NCI-H748 treated with DMSO at 0.1 percent for 48 hours (cell line): ENCODE measurements at places on chromosomes 12 and 14.
A peak's percentile ranks its signal among the peaks of the same experiment; 100 is the strongest.

GRCh38 chr14:101480022-101480746 is 81.1 kb upstream of the DIO3 start:
- DNase-seq, result no peak

DNA sequence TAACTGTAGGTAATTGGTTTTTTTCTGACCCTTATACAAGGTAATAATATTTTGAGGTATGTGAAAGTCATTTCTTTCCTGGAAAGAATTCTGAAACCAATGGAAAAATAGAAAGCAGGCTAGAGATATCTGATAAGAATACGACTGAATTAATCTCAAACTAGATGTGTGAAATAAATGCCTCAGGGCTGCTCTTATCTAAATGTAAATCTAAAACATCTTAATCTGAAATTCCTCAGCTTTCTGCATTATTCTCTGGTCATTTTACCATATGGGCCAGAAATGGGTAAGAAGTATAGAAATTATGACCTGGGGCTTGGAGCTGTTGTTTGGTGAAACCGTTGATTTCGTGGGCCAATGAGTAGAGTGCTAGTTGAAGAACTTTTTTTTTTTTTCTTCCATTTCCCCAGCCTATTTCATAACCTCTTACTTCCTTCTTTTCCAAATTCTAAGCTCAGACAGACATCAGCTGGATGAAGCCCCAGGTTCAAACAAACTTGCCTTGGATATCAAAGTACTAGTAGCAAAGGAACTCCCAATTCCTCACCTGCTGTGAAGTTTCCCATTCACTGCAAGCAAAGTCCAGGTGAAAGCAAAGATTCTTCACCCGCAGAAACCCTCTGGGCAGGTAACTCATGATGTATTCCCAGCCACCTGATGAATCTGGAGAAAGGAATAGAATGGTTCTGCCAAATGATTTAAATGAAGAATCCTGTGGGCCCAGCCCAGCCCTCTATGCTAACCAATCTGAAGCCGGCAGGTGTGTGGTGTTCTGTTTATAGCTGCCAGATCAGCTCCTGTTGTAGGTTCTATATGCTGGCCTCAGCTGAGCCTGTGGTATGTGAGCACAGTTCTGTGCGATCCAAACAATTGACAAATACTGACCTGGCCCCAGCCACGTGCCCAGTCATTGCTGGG is 9.7 kb upstream of the FOS start:
- no peak for DNase-seq

GRCh38 chr14:43532825-43533416 is 974.2 kb downstream of the FSCB start:
- DNase-seq, result no peak

DNA sequence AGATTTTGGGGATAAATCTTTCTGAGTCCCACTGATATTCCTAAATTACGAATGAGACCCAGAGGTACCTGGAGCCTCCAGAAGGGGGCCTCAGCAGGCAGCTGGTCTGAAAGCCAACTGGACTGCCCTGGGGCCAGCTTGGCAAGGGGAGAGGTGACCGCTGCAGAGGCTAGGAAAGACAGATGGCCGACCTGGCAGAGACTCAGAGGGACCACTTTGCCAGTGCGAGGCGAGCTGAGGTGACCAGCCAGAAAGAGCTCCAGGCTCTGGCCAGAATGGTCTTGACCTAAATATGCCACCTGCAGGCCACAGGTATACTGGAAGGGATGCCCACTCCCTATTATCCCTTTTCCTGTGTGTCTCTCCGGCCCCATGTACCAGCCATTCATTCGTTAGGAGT is 256.8 kb upstream of the GARIN6 start:
- DNase-seq, result no peak

GRCh38 chr12:114827461-114827860 is 143.5 kb upstream of the TBX3 start:
- no peak for DNase-seq

DNA sequence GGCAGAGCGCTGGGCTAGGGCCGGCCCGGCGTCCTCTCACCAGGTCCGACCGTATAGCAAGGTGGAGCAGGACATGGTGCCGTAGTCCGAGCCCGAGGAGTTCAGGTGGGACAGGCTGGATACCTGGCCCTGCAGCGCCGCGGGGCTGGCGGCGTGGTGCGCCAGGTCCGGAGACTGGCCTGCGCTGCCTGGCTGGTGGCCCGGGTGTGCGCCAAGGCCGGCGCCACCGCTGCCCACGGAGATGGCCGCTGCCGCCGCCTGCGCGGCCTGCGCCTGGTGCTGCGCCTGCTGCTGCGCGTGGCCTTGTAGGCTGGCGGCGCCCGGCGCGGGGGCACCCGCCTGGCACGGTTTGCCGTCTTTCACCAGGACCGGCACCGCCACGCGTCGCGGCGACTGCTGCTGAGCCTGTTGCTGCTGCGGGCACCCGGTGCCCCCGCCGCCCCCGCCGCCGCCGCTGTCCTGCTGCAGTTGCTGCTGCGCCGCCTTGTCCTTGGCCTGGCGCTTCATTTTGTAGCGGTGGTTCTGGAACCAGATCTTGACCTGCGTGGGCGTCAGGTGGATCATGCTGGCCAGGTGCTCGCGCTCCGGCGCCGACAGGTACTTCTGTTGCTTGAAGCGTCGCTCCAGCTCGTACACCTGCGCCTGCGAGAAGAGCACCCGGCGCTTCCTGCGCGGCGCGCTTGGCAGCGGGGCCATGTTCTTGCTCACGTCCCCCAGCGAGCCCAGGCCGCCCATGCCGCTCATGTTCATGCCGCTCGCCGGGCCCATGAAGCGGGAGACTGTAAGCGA is 2.6 kb downstream of the NKX2-1 start:
- DNase-seq, result no peak

DNA sequence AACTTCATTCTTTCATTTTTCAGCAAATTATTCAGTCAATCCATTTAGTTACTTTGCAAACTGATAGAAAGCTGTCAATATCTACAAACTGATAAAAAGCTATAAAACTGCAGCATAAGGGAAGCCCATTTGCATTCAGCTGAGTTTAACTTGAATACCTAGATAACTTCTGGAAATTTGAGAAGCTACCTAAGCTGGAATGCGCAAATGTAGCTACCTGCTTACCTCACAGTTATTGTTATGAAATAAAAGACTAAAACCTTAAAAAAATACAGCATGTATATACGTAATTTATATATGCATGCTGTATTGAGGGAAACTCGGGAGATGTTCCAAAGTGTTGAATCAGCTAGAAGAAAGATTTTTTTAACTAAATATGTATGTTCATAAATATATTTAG is 94.4 kb downstream of the SYT1 start:
- DNase-seq, result no peak

DNA sequence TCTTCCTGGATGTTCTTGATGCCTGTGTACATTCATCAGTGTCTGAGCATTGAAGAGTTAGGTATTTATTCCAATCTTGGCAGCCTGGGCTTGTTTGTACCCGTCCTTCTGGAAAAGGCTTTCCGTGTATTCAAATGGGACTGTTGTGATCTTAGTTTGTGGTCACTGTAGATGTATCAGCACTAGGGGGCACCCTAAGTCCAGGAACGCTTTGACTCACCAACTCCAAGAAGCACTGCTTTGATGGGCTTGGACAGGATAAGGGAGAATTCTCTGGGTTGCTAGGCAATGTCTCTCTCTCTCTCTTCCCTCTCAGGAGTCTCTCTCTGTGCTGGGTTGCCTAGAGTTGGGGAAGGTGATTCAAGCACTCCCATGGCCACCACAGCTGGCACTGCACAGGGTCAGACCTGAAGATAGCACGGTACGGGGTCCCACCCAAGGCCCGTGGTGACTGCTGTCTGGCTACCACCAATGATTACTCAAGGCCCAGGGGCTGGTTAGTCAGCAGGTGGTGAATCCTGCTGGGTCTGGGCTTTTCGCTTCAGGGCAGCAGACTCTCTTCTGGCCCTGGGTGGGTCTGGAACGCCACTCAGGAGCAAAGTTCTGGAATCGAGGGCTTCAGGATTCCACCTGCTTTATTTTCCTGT is 211.1 kb upstream of the RGS6 start:
- peak; percentile 37 for DNase-seq

GRCh38 chr12:104643819-104644669 is 187.3 kb downstream of the CHST11 start:
- DNase-seq, result peak; percentile 23

- no peak for DNase-seq
These were observed 214.2 kb downstream of the PPM1H start for GRCh38 chr12:62720661-62721330.

DNA sequence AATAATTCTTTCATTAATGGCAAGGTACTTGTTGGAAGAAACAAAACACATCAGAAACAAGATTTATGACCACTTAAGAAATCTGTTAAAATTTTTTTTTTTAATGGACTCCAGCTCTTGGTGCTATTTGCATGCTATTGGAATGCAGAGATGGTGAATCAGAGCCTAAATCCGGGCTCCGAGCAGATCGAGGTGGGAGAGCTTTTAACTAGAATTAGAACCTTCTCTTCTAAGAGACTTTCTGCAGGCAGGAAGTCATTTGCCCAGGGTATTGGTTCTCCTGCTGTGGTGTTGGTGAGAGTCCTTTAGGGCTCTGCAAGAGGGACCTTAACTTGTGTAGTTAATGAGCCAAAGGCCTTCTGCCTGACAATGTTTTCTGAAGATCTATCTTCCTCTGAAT is 419.4 kb downstream of the SNAPC1 start:
- no peak for DNase-seq

GRCh38 chr14:44462381-44462780 is 44.7 kb downstream of the FSCB start:
- DNase-seq, result peak; percentile 38

GRCh38 chr12:123267991-123268843 is 3.4 kb downstream of the CDK2AP1 start:
- no peak for DNase-seq

- peak; percentile 59 for DNase-seq
These were observed 19.4 kb downstream of the GPR132 start for GRCh38 chr14:105045710-105046326.

GRCh38 chr14:99831903-99832685 is 38.9 kb downstream of the EML1 start:
- no peak for DNase-seq

DNA sequence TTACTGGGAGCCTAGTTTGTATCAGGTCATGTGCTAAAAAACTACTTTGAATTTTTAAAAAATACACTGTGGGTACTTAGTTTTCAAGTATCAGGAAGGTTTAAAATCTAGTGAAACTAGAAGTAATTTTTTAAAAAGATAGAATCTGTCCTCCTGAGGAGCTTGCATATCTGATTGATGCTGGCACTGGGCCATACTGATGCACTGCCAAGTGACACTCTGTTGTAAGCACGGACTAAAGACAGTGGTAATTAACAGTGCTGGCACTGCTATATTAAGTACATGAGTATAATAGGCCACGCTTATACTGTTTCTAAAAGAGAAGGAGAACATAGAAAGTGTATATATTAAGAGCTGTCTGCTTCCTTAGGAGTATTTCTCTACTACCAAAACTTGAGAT is 10.0 kb upstream of the TBC1D30 start:
- no peak for DNase-seq

GRCh38 chr12:115088995-115089841 is 405.2 kb upstream of the TBX3 start:
- DNase-seq, result no peak

- DNase-seq, result no peak
These were observed 52.6 kb downstream of the BICDL1 start for GRCh38 chr12:120041386-120042231.

GRCh38 chr12:67318786-67319185 is 49.6 kb downstream of the CAND1 start:
- DNase-seq, result no peak

DNA sequence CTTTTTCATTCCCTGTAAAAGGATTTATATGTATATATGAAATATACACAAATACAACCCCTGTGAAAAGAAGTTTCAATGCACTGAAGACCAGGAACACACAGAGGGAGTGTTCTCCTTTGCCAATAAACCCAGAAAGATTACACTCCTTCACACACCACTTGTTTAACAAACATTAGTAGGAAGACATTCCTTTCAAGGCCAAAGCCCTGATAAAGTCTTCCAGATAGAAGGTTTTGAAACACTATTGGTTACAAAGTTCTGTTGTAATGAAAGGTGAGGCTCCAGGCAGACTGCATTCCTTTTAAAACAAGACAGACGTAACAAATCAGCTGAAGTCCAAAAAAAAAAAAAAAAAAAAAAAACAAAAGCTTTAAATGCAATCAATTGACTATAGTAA is 81.0 kb downstream of the PTPN21 start:
- no peak for DNase-seq

- no peak for DNase-seq
These were observed 11.9 kb downstream of the SCNN1A start for GRCh38 chr12:6363330-6364043.

DNA sequence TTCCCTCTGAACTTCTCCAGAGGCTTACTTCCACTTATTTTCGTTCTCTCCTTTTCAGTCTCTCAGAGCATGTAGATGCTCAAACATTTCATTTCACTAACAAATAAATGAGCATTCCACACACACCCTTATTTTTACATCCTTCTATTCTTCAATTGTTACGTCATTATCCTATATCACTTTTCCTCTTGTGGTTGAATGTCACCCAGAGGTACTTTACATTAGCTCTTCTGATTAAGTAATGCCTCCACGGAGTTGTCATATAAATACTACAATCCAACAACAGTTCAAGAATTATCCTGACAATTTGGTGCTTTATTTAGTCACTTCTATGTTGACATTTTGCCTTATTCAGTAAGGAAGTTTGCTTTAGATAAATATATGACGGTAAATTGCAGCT is 18.4 kb downstream of the FAR2 start:
- no peak for DNase-seq

GRCh38 chr12:2306012-2306411 is 253.2 kb downstream of the CACNA1C start:
- DNase-seq, result no peak

GRCh38 chr12:44876544-44877410 is 662 bp upstream of the NELL2 start:
- peak; percentile 31 for DNase-seq

DNA sequence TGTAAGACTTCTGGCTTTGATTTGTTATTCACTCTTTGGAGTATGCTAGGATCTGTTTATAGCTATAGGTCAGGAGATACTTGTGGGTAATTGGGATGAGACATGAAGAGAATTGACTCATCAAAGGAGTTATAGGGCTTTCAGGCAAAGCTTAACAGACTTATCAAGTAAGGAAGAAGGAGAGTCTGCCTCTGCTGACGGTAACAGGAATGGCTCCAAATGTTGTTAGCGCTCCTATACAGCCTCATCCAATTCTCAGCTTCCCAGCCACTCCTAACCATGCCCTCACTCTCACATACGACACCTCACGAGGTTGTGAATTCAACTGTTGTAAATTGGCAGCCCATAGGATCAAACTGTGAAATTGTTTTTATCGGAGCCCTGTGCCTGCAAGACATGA is 140.5 kb downstream of the KCNA5 start:
- no peak for DNase-seq

- no peak for DNase-seq
These were observed 93.7 kb downstream of the B4GALNT3 start for GRCh38 chr12:553216-554000.

DNA sequence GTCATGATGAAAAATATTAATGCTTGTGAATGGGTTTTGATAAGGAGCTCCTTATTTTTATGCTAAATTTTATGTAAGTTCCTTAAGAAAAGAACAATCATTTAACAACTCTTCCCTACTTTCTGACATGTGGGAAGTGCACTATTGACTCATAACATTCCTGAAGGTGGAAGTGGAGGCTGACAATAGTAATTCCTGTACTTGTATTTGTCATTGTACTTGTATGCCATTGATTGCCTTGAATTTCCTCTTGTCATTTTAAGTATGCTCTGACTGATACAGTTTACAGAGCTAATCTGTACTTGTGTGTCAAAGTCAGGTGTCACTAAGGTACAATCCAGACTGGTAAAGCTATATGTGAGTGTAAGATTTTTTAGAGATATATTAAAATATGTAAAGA is 440.0 kb downstream of the SLC16A7 start:
- DNase-seq, result no peak

GRCh38 chr12:89418228-89418910 is 66.1 kb upstream of the DUSP6 start:
- no peak for DNase-seq
